ENCODE measurements at places on chromosomes 3 and 15.

DNA sequence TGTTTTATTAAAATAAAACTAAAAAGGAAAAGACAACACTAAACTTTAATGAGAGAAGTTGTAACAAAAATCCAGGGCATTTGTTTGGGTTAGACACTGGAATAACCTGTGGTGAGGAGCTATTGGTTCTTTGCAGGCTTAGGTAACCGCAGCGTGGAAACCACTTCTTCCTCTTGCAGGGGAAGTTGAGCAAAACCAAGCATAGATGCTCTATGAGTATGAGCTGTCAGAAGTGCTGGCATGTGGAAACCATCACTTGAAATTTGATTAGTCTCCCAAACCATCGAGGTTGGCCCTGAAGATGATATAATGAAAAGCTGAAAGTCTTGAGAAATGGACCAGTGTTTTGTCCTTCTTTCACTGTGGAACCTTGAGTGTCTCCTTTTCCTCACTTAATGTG is 127.1 kb upstream of the RBMS3 start:
- DNase-seq: no peak

DNA sequence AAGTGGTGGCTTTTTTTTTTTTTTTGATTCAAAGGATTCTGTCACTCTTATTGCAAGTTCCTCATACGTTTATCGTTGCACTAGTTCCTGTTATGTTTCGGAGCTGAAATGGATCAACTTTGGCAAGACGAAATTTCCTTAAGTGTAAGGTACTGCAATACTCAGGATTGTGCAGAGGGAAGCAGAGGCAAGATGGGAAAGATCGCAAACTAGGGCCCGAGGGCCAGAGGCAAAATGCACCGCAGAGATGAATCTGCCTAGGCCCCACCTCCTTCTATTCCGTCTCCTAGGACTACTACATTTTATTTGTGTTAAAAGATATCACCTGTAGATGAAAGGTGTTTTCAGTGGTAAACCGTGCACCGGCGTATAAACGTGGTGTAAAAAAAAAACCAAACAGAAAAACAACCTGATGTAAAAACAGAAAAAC is 331 bp downstream of the RNU6-1 start:
- DNase-seq: no peak

DNA sequence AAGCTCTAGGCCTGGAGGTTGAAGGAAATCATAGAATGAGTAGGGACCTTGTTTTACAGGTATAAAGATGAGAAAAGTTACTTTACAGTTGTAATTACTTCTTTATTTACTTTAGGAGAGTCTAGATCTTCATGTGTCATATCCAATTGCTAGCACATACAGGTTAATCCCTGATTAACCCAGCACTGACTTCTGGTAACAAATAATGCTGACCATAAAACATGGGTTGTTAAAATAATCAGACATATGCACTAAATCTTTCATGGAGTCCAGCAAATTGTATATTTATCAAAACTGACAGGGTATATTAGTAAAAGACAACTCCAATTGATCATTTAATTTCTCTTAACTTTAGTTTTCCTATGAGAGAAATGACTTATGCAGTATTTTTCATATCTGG is 245.2 kb downstream of the NFKBIZ start:
- DNase-seq: no peak

DNA sequence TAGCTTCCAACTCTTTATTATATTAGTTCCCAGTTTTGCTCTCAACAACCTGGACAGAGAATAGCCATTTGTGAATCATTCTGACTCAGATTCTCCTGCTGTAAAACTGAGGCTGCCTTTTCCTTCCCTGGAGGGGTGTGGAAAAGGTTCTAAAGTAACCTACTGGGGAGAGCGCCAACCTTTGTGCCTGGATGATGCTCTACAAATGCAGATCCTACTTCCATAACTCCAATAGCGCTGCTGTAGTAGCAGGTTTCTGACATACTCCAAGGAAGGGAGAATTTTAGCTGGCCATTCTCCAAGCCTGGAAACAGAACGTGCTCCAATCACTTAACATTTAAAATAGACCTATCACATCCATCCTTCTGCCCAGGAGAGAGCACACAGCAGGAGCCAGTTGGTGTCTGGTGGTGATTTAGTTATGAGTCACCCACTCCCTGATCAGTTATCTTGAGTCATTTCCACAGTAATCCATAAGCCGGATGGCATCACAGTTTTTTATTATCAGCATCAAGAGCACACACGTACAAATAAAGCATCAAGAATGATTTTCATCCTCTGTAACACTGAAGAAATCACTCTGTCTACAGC is 38.3 kb downstream of the MYH15 start:
- DNase-seq: no peak

- no peak for DNase-seq
These were observed 235.5 kb downstream of the CTNNB1 start for GRCh38 chr3:41434781-41435180.

GRCh38 chr3:14691239-14691638 is 16.3 kb downstream of the C3orf20 start:
- no peak for DNase-seq

GRCh38 chr3:123635717-123636116 is 50.9 kb upstream of the HACD2 start:
- no peak for DNase-seq

DNA sequence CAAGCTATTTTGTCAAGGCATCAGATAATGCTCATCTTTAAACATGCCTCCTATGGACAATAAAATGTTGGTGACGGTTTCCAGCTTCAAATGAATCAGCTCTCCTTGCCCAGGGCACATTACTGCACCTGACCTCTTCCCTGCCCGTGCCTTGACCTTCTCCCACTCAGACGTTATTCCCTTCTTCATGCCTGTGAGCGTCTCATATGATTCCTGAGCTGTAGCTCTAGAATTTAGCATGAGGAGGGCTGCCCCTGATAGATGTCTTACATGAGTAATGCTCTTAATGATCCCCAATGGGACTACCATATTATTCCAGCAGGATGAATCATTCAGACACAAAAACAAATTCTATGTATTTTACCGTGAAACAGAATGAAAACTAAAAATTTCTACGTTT is 762.7 kb downstream of the ROBO1 start:
- no peak for DNase-seq

DNA sequence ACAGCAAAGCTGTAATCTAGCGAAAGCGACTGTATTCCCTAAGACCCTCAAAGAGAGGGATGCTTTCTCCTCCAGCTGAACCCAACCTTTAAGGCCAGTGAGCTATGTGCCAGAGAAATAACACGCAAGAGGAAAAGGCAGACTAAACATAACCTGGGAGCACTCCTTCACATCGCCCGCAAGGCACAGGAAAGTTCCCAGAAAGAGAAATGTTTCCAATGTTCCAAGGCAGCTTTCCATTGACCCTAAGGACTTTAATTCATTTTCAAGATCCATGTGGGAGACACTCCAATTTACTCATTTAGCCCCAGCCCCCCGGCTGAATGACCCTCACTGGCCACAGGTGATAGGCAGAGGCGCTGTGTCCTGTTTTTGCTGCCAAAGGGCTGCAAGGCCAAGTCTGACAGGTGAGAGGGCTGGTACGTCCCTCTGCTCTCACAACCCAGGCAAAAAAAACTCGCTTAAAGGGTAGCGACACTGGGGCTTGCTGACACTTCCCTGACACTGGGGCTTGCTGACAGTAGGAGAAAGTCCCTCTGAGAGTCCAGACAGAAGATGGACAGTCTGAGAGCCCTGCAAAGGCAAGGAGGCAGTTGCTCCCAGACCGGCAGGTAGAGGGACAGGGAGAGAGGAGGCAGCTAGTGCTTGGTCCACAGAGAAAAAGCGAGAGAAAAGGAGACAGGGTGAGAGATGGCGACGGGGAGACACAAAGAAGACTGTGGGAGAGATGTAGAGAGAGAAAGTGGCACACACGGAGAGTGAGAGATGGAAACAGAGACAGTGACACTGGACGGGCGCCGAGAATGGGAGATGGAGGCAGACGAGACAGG is 702 bp downstream of the ARHGEF3 start:
- no peak for DNase-seq

- DNase-seq: no peak
These were observed 3.9 kb downstream of the KATNBL1 start for GRCh38 chr15:34206011-34206410.

DNA sequence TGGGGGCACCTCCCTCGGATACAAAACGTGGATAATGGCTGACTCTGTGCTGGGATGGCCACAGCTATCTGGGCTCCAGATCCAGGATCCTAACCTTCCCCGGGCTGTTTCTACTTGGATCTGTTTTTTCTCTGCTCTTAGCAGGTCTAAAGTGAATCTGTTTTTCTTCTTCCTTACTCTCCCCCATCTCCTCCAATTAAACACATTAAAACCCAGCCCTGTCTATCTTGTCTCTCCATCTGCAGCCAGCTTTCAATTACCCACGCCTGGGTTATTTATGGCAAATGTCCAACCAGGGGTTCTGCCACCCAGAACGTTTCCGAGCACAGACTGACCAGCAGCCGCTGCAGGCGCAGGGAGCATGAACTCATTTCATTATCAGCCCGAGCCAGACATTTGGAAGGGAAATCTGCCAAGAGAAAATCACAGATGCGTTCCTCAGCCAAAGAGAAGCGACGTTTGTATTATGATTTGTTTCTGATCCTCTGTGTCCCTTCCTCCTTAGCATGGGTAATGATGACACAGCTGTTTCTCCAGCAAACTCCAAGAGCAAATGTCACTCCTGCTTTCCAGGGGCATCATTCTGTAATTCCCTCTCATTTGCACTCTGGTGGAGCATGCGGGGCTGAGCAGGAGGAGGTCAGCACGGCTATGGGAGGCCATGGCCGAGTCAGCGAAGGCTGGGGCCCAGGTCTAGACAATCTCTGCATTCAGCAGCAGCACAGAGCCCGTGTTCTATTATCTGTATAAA is 42.0 kb downstream of the UMPS start:
- DNase-seq: no peak

GRCh38 chr15:90437516-90437915 is 49.5 kb downstream of the IQGAP1 start:
- DNase-seq: no peak

DNA sequence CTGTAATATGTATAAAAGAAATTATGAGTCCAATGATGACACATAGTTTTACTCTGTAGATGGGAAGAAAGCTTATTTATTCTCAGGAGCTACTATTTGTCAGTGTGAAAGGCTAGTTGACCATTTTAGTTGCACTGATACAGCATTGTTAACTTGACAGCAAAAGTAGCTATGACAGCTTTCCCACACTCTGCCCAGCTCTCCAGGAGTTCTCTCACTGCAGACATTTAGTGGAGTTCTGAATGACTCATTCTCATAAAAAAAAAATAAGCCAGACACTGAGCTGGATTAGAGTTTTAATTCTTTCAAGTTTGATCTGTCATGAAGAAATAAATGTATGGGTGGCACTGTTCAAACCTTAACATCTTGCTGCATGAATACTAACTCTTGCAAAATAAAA is 77.2 kb upstream of the CFAP20DC start:
- DNase-seq: no peak

GRCh38 chr3:46924921-46925584 is 47.5 kb downstream of the PTH1R start:
- DNase-seq: no peak

DNA sequence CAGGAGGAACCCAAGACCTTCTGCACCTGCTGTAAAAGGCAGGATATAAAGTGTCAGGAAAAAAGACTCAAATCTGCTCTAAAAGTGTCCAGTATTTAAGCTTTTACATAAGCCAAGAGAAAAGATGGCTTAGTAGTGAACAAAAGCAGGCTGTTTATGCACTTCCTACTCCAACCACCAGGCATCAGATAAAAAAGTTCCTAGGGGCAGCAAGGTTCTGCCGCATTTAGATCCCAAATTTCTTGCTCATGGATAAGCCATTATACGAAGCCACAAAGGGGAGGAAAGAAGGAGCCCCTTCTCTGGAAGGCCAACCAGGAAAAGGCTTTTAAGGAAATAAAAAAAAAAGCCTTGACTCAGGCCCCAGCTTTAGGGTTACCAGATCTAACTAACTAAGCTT is 10.6 kb upstream of the SLC9C1 start:
- no peak for DNase-seq

DNA sequence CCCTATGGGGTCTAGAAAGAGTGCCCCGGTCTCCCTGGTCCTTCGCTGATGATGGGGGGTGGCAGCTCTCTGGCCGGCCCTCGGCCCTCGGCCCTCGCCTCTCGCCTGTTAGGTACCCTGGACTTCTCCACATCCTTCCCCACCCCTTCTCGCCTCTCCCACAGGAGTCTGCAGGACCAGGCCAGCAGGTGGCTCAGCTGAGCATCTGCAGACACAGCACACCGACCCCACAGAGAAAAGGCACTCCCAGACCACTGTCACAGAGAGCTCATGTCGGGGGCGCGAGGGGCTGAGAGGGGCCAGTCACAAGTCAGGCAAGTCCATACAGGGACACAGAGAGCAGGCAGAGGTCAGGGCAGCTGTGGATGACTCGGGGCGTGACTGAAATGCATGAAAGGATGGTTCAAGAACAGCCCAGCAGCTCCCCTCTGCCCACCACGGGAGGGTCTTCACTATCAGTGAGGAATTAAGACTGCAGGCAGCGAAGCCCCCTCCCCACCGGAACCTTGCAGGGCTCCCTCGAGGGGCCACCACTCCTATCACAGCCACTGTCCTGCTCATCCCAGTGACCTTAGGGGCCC is 181.7 kb upstream of the NSMCE3 start:
- DNase-seq: no peak

GRCh38 chr15:43908516-43909050 is 81.8 kb downstream of the WDR76 start:
- DNase-seq: no peak

DNA sequence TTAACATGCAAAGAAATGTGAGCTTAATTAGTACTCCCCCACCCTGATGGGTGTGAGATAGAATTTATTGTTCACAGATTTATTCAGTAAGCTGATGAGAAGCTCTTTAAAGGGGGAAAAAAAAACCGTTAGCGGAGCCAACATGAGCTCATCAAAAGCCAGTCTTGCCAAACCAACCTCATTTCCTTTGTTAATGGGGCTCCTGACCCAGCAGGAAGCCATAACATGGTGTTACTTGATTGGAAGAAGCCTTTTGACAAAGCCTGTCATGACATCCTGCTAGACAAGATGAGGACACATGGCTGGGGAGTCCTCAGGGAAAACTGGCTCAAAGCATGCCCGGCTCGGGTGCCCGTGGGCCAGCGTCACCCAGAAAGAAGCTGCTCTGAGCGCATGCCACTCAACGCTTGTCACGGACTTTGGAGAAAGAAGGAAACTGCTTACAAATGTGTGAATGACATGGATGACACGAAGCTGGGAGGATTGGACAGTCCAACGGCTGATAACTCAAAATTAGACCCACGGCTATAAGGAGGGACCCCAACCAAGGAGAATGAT is 64.6 kb downstream of the SLCO2A1 start:
- DNase-seq: no peak

- DNase-seq: no peak
These were observed 979 bp upstream of the ZNF621 start for GRCh38 chr3:40523781-40524180.

Measured in T follicular helper cell (primary cell).